CD4-positive, alpha-beta T cell treated with Interleukin-2 at 100 ng/mL for 4 hours (primary cell): ENCODE measurements at places on chromosomes 1 and 21.

DNA sequence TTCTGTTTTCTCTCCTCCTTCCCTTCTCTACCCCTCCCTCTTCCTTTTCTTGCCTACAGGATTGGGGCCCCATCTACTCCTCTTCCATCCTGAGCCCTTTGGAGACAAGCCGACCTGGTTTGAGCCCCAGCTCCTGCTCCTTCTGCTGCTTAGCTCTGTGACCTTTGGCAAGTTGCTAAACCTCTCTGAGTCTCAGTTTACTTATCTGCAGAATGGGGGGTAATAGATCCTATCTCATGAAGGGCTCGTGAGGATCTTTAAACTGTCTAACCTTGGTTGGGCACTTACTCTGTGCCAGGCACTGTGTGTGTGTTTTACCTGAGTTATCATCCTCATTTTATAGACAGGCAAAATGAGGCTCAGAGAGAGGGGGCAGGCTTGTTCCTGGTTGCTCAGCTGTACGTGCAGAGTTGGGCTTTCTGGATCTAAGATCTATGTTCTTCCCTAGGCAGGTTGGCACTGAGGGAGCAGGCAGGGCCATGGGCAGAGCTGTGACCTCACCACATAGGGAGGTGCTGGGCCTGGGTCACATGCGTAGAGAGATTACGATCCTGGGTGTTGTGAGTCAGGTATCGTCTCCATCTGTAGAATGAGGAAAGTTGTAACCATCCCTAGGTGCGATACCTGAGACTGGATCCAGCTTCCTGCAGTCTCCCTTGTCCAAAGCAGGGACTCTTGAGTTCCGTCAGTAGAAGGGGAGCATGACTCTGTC lies 58.5 kb downstream of the FOXO6 start:
- no peak for DNase-seq

GRCh38 chr1:166184012-166184411 lies 17.2 kb upstream of the FAM78B start:
- no peak for DNase-seq

DNA sequence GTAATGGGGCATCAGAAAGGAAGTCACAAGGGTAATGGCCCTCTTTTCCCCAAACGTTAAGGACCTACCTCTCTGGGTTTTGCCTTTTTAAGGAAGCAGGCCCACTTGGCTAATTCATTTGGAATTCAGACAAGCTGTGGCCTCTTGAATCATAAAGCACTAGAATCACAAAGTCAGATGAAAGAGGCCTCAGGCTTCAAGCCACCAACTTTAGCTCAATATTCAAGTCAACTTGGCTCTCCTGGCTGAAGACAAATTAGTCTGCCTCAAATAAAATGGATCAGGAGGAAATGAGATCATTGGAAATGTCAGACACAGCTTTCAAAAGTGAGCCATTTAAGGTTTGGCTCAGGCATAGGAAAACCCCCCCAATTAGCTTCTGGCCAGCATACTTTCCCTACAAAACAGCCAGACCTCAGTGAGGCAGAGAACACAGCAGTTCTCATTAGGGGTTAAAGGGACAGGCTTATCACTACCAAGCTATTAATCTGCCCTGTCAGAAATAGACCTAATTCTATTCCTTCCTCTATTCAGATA lies 34.3 kb downstream of the SLC35D1 start:
- DNase-seq, result no peak

DNA sequence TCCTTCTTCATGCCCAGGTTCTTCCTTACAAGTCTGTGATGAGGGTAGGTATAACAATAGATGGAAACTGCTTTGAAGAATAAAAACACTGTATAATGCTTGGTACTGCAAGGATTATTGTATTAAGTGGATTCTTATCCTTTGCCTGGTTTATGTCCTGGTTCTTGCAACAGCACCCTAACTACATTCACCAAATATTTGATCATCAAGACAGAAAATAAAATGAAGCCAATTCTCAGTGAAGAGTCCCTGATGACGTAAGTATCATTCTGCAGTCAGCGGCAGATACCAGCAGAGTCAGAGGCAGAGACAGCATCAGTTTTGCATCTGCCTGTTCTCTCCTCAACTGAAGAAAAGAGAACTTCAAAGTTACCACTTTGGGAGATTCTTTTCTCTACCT lies 19.7 kb downstream of the ARHGEF11 start:
- DNase-seq, result no peak

DNA sequence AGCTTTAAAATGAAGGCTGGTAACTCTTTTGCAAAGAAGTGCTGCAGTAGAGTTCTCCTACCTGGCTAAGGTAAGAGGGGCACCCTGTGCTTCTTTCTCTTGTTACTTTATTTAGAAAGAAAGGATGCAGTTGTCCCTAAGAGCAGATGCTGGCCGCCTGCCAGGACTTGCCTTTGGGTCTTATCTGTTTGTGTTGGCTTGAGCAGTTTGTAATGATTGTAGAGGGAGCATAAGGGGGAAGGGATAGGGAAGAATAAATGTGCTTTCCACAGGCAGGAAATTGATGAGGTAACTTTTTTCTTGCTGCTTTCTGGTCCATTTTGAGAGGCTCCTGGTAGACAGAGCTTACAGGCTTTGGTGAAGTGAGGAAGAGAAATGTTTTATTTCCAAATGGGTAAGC lies 229.6 kb downstream of the HHAT start:
- DNase-seq, result no peak

- peak; percentile 17 for DNase-seq
Observed at GRCh38 chr21:32578107-32578691, 7.1 kb downstream of the TCP10L start.

GRCh38 chr1:99229122-99229521 lies 35.2 kb upstream of the PLPPR4 start:
- no peak for DNase-seq

GRCh38 chr1:1806890-1807289 lies 28.6 kb upstream of the NADK start:
- no peak for DNase-seq

GRCh38 chr1:20871419-20871818 lies 84.3 kb upstream of the HP1BP3 start:
- no peak for DNase-seq

DNA sequence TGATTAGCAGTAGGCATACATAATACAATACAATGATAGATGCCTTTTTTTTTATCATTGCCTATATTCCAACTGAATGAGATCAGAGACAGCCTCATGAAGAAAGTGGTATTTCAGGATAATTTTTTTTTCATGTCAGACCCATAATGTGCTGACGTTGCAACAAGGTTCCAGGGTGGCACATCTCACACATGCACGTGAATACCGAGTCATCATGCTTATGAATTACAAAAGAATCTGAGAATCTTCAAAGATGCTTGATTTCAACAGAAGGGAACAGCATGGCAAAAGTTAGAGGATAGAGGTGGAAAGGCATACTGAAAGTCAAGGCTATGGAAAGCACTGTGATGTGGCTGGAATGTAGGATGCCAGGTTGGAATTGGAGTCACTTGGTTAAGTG lies 5.0 kb upstream of the RNF11 start:
- DNase-seq, result no peak

DNA sequence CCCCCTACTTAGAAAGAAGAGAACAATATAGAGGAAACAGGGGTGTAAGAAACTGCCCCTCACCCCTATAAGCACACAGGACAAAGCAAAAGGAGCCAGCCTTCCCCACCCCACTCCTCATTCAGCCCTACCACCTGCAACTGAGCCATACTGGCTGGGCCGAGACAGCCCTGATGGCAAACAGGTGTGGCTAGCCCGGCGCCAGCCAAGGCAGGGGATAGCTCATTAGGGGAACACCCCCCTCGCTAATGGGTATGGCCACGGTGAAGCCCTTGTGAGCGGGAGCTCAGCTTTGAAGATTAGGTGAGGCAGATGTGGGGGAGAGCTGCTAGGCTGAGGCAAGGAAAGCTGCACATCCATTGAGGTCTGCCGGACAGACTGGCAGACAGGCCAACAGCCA lies 65.5 kb downstream of the ERI3 start:
- DNase-seq, result no peak

- no peak for DNase-seq
Observed at GRCh38 chr1:55474168-55474786, 259.1 kb upstream of the USP24 start.

GRCh38 chr1:181117648-181118449 lies 29.3 kb downstream of the IER5 start:
- DNase-seq, result no peak

DNA sequence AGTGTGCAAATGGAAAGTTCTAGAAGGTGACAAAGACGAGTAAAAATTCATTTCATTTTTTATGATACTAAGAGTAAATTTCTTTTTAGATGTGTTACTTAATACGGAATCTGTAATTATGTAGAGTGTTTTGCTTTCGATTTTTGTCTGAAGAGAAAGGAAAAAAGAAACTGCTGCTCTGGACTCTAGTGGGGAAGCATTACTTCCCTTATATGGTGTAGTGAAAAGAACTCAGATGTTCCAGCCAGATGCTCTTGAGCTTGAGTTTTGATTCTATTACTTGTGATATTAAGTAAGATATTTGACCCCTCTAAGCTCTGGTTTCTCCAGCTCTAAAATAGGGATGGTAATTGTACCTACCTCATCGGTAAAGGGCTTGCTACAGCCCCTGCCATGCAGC lies 12.2 kb upstream of the GPR161 start:
- no peak for DNase-seq

DNA sequence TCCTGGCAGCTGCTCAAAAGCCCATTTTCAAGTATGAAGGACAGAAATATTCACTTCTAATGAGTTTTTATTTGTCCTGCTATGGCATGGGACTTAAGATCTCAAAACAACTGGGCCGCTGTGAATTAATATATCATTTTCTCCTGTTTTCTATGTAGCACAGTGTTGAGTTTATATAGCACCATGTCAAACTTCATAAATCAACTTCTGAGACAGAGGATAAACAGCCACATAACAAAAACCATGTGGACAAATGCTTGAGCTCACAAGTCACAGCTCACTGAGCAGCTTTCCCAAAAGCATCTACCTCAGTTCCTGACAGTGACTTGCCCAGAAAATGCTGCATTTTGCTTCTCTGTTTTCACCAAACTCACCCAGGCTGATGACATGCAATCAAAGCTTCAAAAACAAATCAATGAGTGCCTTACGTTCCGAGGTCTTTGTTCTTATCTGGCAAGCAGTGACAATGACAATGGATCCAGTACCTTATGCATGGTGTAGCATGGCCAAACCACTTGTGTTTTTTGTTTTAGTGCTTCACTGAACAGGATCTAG lies 722.6 kb downstream of the LRRIQ3 start:
- DNase-seq, result no peak

DNA sequence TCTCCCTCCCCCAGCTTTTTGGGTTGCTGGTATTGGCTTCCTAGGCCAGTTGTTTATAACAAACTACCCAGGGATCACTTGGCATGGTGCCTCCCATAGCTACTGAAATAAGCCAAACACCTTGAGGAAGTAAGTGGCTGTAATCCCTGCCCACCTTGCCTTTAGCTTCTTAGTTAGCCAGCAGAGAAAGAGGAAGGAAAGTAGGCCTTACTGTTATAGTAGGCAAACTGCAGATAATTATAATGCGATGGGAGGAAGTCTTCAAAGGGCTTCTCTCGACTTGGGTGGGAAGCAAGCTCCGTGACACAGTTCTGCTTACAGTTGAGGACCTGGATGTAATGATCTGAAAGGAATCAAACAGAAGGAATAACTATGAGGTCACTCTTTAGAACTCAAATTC lies 8.2 kb downstream of the P3H1 start:
- DNase-seq, result no peak

- no peak for DNase-seq
Observed at GRCh38 chr1:117753652-117754051, 147.8 kb downstream of the TENT5C start.

- DNase-seq, result peak; percentile 68
Observed at GRCh38 chr1:202154766-202155477, 5.5 kb downstream of the PTPN7 start.

DNA sequence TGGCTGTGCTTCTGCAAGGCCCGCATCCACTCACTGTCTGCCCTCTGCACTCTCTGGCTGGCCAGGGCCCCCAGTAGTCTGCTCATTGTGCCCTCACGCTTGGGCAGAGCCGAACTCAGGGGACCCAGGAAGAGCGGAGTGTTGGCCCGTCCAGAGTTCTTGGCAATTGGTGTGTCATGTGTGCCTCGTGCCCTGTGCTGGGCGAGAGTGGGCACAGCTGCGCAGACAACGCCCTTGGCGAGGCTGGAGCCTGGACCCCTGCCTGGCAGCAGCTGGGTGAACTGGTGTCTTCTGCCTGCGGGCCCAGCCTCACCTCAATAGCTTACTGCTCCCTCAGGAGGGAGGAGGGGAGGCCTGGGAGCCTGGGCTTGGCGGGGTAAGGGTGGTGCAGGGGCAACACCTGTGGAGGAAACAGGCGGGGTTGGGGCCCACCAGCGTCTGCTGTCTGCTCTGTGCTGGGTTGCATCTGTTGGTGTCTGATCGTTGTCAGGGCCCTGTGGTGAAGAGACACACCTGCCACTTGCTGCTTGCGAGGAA lies 2.1 kb downstream of the GUK1 start:
- DNase-seq, result no peak

GRCh38 chr1:204709960-204710912 lies 24.7 kb upstream of the LRRN2 start:
- DNase-seq, result no peak

- DNase-seq, result no peak
Observed at GRCh38 chr1:117467336-117467735, 100.1 kb downstream of the MAN1A2 start.

- no peak for DNase-seq
Observed at GRCh38 chr1:87474098-87474497, 145.4 kb downstream of the LMO4 start.

DNA sequence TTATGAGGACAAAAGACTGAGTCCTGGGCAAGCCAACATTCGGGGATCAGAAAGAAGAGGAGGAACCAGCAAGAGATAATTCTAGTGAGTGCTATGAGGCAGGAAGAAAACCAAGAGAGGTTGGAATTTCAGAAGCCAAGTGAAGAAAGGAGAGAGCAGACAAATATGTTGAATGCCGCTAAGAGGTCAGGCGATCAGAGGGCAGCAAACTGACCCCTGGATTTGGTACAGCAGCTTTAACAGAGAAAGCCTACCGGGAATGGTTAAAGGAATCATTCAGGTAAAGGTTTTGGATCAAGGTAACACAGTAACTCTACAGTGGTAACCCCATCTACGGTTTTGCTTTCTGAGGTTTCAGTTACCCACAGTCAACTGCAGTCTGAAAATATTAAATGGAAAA lies 5.4 kb downstream of the CLCC1 start:
- no peak for DNase-seq

GRCh38 chr1:156376146-156376545 lies 7.1 kb downstream of the RHBG start:
- DNase-seq, result no peak
